ENCODE measurements at places on chromosomes 16 and 17.

DNA sequence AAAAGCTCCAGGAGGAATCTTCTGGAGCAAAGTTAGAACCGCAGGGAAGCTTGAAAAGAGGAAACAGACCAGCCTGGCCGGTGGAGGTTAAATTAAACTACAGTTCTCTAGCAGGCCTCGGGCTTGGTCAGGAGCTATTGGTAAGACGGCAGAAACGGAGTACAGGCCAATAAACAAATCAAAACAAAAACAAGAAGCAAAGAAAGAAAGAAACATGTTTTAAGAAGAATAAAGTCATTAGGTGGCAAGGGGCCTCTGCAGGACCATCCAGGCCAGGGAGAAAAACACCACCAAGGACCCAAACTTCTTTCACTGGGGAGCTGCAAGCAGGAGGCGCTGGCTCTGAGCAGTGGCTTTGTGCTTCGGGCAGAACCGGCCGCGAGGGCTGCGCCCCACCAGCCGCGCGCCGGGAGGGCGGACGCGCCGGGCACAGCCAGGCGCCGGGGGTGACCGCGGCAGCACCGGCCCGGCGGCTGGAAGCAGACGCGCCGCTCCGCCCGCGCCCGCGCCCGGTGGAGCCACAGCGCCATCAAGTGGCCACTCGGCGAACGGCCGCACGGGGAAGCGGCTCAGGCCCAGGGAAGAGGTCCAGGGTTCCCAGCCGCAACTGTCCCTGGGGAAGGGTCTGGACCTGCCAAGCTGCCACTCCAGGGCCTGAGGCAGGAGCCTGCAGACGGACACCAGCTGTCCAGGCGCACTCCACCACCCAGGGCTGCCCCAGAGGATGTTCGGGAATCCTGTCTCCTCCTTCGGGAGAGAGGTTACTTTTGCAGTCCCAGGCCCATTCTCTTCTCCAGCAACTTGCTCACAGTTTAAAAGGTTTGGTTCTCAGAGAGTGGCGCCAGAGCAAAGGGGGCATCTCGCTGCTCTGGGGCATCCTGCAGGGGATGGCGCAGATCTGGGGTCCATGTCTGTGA lies 419.4 kb downstream of the SOX9 start:
- DNase-seq: peak; percentile 63

DNA sequence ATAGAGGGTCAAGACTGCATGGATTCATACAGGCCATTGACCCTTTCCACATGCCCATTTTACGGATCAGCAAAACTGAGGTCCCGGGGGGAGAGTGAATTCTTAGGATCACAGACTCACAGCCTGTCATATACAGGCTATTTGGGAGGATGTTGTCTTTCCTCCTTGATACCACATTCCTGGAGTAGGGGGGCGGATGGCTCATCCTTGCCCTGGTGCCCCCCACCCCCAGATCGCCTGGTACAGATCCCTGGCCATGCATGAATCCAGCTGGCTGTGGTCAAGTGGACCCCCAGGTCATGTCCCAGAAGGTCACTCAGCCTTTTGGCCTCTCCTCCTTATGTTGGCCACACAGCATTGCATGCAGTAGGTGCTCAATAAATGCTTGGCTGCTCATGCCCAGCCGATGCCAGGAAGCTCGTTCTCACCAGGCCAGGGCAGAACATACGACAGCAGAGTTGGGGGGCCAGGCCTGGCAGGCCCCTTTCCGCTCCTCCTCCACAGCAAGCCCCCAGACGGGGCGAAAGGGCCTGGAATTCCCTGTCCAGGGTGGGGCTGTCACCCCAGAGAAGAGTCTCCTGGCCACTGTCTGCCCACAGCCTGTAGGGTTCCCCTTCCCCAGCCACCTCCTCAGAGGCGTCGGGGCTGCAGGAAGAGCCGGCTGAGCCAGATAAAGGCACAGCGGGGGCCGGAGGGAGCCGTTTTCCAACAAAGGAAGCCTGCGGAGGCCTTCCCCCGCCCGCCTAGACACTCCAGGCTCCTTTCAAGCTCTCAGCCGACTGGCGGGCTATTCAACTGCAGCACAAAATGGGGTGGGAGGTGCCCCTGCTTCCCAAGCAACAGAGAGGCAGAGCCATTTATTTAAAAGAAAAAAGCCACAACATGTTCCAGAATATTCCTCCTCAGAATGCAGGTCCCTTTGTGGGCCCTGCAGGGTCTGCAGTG lies 215.7 kb upstream of the CIBAR2 start:
- DNase-seq: no peak

GRCh38 chr17:64410750-64411490 lies 20.3 kb upstream of the PECAM1 start:
- DNase-seq: no peak

DNA sequence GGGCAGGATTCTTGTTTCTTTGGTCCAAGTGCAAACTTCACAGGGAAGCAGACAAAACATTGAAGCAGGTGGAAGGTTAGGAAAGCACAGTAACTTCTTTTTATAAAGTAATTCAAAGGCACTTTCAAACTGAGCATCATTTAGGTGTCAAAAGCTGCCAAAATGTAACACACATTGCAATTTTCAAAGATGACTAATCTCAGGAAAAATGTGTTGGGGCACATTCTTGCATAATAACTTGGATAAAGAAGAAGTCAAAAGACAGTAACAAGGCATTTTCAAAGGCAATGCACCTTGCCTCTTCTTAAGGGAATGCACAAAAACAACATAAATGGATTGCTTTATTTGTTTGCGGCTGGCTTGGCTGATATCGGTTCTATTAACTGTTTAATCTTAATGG lies 3.6 kb downstream of the KCNJ2 start:
- DNase-seq: no peak

DNA sequence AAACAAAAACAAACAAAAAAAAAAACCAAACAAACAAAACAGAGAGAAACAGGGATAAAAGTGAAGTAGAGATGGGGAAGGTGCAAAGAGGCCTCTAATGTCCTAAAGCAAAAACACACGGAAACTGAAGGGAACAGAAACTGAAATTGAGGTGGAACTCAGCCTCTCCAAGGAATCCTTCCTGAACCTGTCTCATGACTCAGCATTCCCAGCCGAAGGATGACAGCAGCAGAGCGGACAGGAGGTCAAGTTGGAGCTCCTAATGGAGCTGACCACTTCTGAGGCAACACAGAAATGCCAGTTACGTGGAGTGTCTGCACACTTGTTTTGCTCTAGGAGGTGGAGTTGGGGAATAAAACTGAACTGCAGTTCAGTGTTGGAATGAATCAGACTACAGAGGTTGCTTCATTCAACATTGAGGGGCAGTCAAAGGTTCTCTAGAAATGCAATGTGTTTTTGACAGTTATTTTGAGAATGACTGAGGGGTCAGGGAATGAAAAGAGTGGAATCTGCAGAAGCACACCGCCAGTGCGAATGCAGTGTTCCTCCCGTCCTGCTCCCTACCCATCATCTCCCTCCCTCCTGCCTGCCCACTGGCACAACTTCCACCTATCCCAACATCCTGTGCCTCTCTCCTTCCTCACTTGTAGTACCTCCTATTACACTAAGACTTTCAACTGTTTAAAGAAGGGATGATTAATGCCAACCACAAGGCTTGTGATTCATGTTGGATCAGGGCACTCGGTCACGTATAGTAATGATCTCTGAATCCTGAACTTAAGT lies 6.3 kb downstream of the UBE2O start:
- no peak for DNase-seq

- no peak for DNase-seq
Measured at GRCh38 chr17:8173871-8174322, 2.3 kb downstream of the TMEM107 start.

GRCh38 chr16:85778873-85779272 lies 20.5 kb downstream of the EMC8 start:
- DNase-seq: peak; percentile 15

GRCh38 chr17:71741836-71742235 lies 379.0 kb upstream of the SOX9 start:
- DNase-seq: no peak

DNA sequence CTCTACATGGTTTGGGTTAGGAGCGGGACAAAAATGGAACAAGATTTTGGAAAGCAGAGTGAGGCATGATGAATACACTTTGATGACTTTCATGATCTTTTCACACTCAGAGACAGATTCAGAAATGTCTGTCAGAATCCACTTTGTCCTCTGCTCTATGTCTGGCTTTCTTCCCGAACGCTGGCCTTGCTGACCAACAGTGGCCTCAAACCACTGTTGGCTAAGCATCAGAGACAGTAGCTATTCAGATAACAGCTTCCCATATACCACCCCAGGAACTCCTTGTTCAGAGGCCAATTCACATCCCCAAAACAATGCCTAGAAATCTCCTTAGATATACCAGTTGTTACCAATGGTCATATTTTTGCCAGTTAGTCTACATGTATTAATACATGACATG lies 40.9 kb downstream of the FBXL20 start:
- DNase-seq: no peak

DNA sequence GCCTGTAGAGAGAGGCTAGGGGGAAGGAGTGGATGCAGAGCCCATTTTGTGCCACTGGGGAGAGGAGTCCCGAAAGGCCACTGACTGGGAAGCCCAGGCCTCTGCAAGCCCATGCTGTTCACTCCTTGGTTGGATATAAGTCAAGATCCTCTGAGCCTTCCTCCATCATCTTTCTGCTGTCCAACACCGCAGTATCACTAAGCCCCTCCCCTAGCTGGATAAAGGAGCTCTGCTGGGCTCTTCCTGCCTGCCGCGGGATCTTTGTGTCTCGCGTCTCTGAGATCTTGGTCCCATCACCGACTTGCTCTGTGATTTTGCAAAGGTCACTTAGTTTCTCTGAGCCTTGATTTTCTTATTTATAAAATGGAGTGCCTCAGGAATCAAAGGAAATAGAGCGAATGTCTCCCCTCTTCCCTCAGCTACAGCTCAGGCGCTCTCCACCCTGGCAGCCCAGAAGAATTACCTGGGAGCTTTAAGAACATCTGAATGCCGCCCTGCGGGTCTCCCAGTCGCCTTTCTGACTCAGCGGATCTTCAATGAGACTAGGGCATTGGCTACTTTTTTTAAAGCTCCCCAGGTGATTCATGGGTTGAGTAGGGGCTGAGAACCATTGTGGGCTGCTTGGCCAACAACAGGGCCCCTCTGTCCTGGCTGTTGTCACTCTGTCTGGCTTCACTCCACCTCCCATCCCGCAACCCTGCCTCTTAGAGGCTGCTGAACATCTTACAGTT lies 25.2 kb upstream of the TMEM220 start:
- no peak for DNase-seq

GRCh38 chr16:79845734-79846135 lies 245.2 kb upstream of the MAF start:
- no peak for DNase-seq

- no peak for DNase-seq
Measured at GRCh38 chr17:40598619-40599467, 33.6 kb upstream of the CCR7 start.

GRCh38 chr17:68205808-68206720 lies 41.8 kb upstream of the AMZ2 start:
- DNase-seq: no peak

GRCh38 chr17:81329927-81330883 lies 35.1 kb upstream of the SLC38A10 start:
- DNase-seq: no peak

- DNase-seq: no peak
Measured at GRCh38 chr17:79410681-79411080, 200.2 kb downstream of the RBFOX3 start.

DNA sequence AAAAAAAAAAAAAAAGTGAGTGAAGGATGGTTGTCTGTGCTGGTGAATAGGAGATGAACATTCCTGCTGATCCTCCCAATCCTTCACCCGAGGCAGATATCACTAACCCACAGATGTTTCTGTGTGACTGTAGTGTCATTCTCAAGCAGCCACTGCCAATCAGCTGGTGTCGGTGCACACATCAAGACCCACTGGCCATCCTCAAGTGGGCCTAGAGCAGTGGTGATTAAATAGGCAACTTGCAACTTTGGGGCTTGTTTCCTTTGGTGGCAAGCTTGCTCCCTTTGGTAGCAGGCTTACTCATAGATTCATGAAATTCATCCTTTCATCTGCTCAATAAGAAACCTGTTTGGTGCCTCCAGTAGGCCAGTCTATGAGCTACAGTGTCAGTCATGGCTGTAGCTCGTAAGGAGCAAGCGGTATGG lies 51.1 kb upstream of the LGALS9 start:
- no peak for DNase-seq

GRCh38 chr16:70470927-70471341 lies 16.5 kb downstream of the FCSK start:
- DNase-seq: no peak

GRCh38 chr17:82876602-82877379 lies 37.0 kb upstream of the ZNF750 start:
- no peak for DNase-seq

- no peak for DNase-seq
Measured at GRCh38 chr17:38465391-38466345, 37.4 kb downstream of the ARHGAP23 start.

- DNase-seq: no peak
Measured at GRCh38 chr16:66459878-66460277, 32.8 kb downstream of the BEAN1 start.

DNA sequence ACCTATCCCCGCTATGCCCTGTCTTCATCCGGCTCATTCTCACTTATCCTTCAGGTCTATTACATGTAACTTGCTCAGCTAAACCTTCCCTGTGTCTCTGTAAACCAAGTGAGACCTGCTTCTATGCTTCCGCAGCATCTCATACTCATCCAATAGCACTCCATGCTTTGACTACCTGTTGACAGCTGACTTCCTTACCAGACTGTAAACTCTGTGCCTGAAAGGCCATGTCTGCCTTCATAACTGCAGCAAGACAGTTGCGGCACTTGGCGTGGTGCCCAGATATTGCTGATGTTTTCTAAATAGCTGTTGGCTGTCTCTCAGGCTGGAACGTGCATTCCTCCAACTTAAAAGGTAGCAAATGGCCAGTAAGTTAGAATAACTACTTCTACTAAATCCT lies 1.8 kb upstream of the OR1E1 start:
- DNase-seq: no peak

GRCh38 chr17:2911035-2911754 lies 115.0 kb downstream of the RAP1GAP2 start:
- DNase-seq: no peak

DNA sequence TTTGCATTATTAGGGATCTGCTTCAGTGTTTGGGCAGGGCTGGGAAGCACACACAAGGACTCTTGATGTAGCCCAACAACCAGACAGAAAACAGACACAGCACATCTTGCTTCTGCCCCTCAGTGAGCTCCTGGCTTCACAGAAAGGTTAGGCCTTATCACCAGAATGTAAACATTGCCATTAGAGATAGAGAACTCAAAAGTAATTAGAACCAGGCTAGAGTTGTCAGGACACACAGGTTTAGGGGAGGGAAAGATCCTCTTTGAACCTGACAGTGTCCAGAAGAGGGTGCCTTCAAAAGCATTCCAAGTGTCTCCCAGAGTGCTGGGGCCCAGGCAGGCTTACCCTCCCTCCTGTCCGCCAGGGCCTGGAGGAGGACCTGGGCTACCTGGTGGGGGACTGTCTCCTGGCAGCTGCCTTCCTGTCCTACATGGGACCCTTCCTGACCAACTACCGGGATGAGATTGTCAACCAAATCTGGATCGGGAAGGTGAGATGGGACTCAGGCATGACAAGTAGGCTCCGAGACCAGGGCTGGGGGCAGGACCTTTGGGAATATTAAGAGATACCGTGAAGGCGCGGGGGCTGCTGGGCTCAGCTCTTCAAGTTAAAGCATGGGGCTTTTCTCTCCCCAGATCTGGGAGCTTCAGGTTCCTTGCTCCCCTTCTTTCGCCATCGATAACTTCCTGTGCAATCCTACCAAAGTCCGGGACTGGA lies 16.9 kb upstream of the KDM6B start:
- DNase-seq: no peak
